ENCODE measurements at places on chromosomes 1 and 21.

DNA sequence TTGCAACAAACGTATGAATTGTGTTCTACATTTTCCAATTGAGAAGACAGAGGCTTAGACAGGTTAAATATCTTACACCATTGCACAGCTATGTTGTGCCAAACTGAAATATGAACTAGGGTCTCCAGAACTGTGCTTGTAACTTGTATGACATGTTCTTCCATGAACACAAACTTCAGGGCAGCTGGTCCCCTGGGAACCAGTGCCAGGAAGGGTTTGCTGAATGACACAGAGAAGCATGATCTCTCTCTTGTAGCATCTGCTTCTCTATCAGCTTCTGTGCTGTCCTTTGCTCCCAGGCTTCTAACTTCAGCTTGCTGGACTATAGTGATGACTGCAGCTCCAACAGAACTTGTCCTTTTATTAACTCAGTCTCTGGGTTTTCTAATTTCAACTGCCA, 385.5 kb downstream of the SIPA1L2 start:
- DNase-seq: no peak

DNA sequence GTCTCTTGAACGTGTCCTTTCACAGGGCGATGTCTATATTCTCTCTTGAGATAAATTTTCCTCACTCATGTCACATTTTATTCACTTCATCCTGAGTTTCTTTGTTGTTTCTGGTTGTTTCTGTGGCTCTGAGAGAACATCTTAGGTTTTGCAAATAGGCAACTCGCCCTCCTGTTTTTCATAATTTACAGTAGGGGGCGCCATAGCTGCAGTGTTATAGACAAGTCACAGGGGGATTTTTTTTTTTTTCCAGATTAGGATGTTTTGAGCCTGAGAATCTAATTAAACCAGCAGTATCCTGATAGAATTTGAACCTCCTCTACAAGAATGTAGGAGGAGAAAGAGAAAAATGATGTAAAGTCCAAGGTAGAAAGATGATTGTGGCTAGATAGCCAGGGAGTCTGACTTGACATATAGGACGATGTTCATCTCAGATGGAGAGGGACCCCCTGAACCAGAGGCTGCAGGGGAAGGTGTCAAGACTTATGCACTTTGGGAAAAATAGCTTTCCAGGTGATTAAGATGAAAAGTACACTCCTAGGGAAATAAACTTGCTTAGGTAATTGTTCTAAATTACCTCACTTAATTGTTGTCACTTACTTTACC, 76.3 kb downstream of the ZP4 start:
- no peak for DNase-seq

DNA sequence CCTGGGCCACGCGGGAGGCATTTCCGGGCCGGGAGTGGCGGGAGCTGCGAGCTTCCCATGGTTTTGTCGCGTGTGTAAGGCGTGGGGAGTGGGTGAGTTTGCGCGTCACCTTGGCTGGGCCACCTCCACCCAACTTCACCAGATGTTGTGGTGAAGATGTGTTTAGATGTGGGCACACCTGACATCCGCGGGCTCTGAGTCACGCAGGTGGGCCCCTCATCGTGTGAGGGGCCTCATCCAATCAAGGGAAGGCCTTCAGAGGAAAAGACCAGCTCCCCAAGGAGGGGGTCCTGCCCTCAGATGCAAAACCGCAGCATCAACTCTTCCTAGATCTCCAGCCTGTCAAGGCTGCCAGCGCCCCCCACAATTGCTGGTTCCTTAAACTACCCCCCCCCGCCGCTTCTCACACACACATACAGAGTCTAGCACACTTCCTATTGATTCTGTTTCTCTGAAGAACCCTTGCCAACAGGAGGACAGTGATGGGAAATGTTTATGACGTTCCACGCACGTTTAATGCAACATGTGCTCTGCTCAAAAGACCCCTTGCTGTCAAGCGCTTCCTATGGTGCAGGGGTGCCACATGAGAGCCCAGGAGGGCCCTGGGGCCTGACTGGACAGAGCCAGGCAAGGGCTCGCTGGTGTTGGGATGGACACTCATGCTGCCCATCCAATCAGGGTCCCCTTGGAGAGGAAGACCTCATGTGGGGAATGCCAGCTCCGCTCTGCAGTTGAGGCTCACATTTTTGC, 11.9 kb downstream of the ACTRT2 start:
- no peak for DNase-seq

GRCh38 chr1:77126307-77126706, 92.9 kb downstream of the PIGK start:
- DNase-seq: no peak

DNA sequence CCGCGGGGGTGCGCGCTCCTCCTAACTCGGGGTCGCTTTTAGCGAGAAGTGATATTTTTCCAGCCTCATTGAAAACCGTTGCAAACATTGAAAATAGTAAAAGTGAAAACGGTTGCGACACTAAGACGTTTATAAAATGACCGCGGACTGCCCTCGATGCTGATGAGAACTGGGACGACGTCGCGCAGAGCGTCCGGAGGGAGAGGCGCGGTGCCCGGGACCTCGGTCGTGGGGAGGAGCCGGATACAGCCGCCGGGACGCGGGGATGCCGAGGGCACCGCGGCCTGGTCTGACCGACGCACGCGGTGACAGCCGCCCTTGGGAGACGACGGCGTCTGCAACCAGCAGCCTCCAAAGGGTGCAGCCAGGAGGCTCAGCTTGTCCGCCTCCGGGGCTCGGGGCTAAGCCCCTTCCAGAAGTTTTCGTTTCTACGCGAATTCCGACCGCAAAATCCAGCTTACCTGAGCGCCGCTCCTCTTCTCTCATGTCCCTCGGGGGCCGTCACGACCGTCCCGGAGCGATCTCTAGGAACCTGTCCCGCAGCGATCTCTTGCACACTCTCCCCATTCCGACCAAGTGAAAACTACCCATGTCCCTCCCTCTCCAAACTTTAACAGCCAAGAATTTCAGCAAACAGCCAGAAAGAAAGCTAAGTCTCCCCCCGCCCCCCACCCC, 144.4 kb upstream of the ETS2 start:
- DNase-seq: no peak

All from stimulated activated CD4-positive, alpha-beta T cell treated with anti-CD3 and anti-CD28 coated beads, Interleukin-15, amount 100 ng/mL, for 1 hour (primary cell).